ENCODE measurements at places on chromosomes 13 and 19.

GRCh38 chr13:71149498-71150363 lies 717.3 kb downstream of the DACH1 start:
- no peak for DNase-seq

DNA sequence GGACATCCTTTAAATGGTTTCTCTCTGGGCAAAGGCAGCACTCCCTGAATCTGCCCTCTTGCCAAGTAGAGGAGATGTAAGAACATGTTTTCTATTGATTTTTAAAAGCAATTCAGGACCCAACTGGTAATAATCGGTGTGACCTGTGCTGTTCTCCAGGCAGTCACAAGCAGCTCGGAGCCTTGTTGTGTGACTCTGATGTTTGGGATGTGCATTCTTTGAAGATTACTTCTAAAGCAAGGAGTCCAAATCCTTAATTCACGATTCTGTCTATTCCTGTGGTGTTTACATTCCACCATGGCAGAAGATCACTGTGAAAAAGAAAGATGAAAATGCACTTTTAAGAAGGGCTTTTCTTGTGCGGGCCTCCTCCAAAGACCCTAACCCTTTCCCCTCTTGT lies 122.3 kb upstream of the ZNF536 start:
- DNase-seq, result peak; percentile 58

- DNase-seq, result no peak
These were observed 17.0 kb upstream of the COX7A1 start for GRCh38 chr19:36169084-36169760.

GRCh38 chr13:73096173-73096572 lies 37.4 kb downstream of the KLF5 start:
- DNase-seq, result peak; percentile 21
